ENCODE measurements at places on chromosomes 6 and 20.

DNA sequence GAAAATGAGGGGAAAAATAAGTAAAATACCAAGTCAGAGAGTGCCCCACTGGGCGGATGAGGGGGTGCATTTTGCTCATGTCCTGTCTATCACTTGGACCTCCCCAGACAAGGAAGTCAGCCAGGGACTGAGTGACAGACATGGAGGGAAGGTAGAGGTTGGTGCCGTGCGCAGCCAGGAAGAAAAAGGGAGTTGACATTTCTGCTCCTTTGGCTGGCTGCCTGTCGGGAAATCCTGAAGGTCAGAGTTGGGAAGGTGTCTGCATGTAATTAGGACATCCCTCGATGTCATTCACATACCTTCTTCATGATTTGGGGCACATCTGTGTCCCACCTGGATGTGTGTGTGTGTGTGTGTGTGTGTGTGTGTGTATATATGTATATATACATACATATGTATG is 8.9 kb downstream of the GUCA1A start:
- DNase-seq, result no peak

- DNase-seq, result no peak
Observed at GRCh38 chr6:53043581-53043980, 21.6 kb upstream of the FBXO9 start.

DNA sequence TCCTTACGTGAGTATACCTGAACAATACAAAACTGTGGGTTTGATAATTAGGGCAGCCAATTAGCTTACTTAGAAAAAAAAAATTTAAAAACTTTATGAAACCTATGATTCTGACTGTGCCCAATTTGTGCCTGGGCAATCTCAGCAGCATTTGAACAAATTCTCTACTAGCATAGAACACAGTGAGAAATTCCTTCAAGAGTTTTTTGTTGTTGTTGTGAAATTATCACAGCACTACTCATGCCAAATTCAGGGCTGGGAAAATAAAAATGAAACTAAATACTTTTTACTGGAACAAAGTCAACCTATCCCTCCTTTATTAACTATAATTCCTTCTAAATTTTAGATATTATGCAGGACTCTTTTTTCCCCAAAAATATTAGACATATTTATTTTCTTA is 42.9 kb downstream of the POU3F2 start:
- no peak for DNase-seq

DNA sequence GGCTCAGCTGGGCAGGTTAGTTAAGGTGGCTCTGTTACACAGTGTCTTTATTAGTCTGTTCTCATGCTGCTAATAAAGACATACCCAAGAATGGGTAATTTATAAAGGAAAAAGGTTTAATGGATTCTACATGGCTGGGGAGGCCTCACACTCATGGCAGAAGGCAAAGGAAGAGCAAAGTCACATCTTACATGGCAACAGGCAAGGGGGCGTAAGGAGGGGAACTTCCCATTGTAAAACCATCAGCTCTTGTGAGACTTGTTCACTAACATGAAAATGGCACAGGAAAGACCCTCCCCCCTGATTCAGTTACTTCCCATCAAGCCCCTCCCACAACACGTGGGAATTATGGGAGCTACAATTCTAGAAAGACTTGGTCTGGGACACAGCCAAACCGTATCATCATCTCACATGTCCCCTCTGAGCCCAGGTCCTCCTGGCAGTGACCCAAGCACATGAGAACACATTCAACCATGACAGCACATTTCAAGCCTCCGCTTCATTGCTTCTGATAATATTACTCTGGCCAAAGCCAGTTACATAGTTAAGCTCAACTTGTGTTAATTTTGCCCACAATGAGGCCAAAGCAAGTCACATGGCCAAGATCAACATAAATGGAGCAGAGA is 383.9 kb downstream of the PLCB1 start:
- DNase-seq, result no peak

DNA sequence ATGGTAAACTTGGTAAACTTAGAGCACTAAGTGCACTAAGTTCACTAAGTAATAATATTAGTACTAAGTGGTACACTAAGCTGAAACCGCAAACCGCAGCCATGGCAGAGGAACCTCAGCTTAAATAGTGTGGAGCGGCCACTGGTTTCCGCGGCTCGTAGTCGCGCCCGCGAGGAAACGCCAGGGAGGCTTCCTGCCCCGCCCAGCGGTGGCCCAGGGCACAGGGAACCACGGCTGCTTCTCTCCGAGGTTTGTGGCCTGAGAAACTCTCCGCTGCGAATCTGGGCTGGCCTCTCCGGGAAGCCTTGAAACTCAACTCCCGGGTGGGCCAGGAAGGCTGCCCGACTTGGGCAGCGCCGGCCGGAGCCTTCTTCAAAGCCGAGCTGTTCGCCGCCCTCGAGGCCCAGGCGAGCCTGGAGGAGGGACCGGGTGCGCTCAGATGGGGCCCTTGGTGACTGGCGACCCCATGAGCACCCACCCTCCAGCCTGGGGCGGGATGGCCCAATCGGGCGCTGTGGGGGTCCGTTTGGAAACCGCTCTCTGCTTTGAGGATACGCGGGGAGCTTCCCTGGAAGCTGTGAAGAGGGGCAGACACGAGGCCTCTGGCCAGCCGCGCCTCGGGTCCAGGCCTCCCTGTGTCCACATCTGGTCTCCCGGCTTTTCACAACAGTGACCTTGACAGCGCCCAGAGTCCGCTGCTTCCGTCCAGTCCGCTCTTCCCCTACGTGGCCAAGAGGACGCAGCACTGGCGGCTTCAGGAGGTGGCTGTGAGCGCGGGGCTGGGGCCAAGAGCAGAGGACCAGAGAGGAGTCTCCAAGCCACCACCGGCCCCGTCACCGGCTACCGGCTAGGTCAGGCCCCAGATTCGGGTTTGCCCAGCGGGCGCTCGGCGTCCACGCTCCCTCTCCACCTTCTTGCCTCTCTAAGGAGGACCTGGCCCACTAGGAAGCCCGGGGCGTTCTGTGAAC is 25.4 kb upstream of the HLA-E start:
- no peak for DNase-seq

- DNase-seq, result no peak
Observed at GRCh38 chr6:36364669-36365479, 22.6 kb downstream of the ETV7 start.

Measured in LoVo (cell line).